Vein endothelial cell (primary cell): ENCODE measurements at places on chromosomes 4 and X. TPM values are rescaled to one million over a fixed set of nuclear protein-coding genes. Genes with fewer than 3 reads are reported as not detected.

TACR3 gene
- total RNA-seq = not detected in 2 replicates

BRS3 gene
- not detected in 2 replicates for total RNA-seq

CXCL1 gene
- total RNA-seq = 51.0 and 69.6 TPM in 2 replicates

PROM1 gene
- total RNA-seq = 0.10 TPM in 1 of 2 replicates, not detected in the other

SUPT20HL2 gene
- total RNA-seq = not detected in 2 replicates

STATH gene
- not detected in 2 replicates for total RNA-seq

RAB9B gene
- 0.76 and 0.98 TPM in 2 replicates for total RNA-seq

KANTR gene
- 6.7 and 7.5 TPM in 2 replicates for total RNA-seq

RNF113A gene
- 12.7 and 13.5 TPM in 2 replicates for total RNA-seq

RAB41 gene
- total RNA-seq = not detected in 2 replicates

SAGE1 gene
- not detected in 2 replicates for total RNA-seq
